NCI-H226 (cell line): ENCODE measurements at places on chromosomes 12 and 14.

- no peak for DNase-seq
These were observed 638.5 kb downstream of the MED13L start for GRCh38 chr12:115638733-115639647.

GRCh38 chr14:86766469-86766868, 1226.5 kb downstream of the GALC start:
- no peak for DNase-seq

DNA sequence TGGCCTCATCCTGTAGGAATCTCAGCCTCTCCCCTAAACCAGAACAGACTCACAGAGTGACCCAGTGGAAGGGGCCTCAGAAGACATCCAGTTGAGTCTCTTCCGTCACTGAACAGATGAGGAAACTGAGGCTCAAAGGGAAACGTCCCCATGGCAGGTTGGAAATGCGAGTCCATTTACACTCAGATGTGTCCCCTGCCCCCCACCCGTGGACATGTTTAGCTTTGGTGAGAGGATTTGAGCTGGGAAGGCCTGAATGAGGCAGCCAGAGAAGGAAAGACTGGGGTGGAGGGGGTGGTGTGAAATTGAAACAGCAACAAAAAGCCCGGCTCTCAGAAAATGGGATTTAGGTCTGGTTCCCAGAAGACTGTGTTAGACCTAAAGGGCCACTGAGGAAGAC, 1.7 kb downstream of the FAIM2 start:
- no peak for DNase-seq

DNA sequence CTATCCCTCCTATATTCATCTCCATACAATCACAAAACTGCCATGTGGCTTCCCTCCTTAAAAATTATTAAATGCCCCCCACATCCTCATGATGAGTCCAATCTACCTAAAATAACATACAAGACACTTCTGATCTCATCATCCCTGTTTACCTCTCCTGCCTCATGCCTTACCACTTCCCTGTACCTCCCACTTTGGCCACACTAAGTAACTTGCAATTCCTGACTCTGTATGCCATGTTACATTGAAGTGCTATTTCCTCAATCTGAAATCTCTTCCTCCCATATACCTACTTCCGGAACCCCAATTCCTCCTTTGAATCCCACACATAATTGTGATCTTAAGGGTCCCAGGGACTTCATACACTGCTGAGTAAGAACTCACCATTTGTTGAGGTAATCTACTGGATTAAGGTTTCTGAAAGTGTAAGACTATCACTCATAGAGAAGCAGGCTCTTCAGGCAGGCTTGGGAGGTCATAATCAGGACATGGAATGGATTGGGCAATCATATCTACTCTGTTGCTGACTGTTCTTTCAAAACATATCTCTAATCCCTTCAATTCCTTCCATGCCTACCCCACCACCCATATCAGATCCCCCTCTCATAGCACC, 117.6 kb upstream of the PLEKHG7 start:
- no peak for DNase-seq

DNA sequence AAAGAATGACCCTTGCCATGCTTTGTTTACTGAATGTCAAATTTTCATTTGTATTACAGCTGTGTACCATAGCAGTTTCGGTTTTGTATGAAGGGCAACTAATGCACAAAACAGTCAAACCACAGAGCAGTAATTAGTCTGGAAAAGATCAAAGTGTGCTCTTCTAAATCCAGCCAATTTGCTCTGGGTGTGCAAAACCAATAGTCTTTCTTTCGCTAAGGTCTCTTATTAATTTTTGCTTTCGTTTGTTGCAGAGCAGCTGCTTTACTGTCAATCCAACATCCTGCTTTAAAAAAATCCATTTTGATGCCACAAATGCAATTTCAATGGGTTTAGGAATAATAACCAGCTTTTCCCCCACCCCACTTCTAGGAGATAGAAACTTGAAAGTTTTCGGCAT, 114.2 kb downstream of the BRMS1L start:
- no peak for DNase-seq
